ENCODE measurements at places on chromosomes 1 and 21.
A peak's percentile ranks its signal among the peaks of the same experiment; 100 is the strongest.

- no peak for DNase-seq
These were observed 75.0 kb downstream of the CD46 start for GRCh38 chr1:207826557-207827487.

DNA sequence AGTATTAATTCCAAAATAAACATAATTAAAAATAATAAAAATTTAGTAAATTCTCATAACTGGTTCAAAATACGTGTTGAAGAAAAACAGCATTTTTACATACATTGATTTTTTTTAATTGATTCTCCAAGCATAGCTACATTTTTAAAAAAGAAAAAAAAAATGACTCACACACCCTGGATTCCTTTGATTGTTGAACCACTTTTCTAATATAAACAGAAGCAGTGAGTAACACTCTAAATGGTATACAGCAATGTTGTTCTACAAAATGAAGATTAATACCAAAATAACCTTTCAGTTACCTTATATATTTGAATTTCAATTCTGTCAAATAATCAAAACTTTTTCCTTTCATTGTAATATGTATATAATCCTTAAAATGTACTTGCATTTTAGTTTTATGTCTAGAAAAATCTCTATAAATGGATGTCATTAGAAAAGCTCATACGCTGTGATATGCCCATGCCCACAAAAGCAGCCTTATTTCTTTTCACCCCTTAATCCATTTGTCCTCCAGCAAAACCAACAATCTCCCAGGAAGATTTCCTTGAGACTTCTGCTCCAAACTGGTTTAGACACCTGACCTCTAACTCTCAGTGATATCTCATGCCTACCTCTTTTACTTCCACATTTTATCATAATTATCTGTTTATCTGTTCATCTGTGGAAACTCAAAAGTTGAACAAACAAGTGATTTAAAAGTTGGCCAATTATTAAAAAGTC is 246.4 kb upstream of the NR5A2 start:
- no peak for DNase-seq

DNA sequence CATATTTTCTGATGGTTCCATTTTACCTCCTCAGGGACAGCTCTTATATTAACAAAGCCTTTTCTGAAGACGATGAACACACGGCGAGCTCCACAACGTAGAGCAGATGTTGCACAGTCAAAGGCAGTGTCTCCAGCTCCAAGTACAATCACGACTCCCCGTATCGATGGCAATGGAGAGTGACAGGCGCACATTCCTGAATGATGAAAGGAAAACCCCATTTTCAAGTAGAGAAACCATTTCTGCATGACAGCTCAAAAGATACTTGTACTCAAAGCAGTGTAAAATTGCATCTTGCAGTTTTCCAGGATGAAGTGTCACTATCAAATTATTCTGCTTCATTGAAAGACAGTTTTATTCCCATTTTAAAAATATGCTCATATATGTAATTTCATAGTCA is 327.6 kb downstream of the DPYD start:
- DNase-seq = no peak

- no peak for DNase-seq
These were observed 36.6 kb downstream of the H3-3A start for GRCh38 chr1:226098870-226099835.

DNA sequence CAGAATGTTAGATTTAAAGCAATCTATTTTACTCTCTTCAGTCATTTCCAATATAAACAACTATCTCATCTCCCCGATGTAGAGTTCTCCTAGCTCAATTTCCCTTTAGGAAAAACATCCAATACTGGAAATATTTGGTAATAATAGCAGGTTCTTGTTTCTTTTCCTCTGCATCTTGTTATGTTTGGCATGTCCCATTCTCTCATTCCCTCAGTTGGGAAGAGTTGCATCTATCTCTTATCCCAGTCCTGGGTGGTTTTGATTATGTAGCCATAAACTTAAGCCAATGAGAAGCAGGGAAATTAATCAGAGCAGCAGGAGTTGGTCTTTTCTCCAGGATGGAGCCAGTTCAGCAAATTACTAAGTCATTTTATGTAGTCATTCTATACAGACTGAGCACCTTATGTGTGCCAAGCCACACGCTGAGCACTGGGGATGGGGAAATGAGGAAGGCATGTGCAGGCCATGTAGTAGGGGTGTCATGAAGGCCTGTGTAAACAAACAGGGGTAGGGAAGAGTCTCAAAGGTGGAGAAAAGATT is 418.2 kb upstream of the NFIA start:
- DNase-seq = no peak

DNA sequence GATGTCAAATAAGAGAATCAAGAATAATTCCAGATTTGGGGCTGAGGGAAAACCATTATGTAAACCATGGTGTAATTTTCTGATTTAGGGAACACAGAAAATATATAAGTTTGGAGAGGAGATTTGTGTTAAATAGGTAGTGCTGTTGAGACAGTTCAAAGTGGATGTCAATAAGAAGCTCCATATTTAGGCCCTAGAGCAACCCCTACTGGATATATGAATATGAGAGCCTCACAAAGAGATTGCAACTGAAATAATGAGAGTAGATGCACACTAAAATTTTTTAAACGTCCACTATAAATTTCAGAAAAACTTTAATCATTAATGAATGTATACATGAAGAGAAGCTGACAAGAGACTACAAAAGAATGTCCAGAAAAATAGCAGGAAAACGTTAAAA is 1447.8 kb upstream of the PRMT6 start:
- peak; percentile 36 for DNase-seq

- DNase-seq = no peak
These were observed 60.3 kb downstream of the KCNJ6 start for GRCh38 chr21:37855647-37856625.

- no peak for DNase-seq
These were observed 21.1 kb downstream of the KNCN start for GRCh38 chr1:46530311-46530710.
